KBM-7 (cell line): ENCODE measurements at places on chromosomes 6 and 20.

- no peak for DNase-seq
Measured at GRCh38 chr20:60254901-60255411, 296.7 kb downstream of the CDH26 start.

GRCh38 chr6:45094831-45095230, 233.3 kb upstream of the RUNX2 start:
- no peak for DNase-seq

DNA sequence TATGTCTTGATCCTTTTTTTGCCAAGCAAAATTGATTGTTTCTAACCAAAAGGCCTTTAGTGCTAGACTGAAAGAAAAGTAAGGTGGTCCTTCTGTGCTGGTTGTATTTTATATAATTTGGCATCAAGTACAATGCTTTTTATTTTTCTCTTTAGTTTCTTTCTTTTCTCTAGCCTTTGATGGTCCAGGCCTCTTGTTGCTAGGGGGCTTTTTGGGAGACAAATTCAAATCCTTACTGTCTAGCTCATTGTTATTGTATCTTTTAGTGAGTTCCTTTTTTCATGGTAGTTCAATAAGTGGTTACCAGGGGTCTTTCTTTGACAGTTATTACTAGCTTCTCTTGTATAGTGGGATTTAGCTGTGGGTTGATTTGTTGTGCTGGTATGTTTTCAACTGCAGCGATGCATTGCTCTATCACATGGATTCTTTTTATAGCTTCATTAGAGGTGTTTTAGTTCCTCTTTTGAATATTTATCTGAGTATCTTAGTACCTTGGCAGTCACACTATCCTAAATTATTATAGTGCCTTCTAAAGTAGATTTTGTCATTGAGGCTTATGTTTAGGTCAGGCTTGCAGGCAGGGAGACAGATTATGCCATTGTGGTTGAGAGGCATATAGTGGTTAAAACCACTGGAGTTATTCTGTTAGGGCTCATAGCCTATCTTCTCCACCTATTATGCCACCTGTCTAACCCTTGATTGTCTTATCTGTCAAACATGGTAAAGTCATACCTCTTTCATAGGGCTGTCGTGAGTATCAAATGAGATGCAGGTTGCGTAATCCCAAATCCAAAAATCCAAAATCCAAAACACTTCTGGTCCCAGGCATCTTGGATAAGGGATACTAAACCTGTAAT, 49.5 kb downstream of the KCNS1 start:
- peak; percentile 29 for DNase-seq

DNA sequence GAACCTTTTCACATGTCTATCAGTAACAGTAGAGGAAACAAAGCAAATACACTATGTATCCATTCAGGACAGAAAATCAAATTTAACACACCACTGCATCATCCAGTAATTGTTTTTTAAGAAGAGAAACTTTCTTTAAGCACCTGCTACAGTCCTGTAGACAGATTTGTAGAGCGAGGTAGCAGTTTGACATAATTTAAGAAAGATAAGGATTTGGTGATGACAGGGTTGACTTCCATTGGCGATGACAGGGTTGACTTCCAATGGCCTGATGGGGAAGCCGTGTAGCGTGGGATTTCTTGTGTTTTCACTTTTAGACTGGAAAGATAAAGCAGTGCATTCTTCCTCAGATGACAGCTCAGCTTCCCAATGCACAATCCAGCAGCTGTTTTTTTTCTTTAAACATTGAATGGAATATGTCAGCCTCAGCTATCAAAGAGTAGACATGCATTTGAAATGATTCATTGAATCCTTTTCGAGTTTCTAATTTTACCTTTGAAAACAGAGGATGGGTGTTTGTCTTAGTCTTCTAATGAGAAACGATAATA, 68.5 kb downstream of the ECT2L start:
- DNase-seq: no peak

DNA sequence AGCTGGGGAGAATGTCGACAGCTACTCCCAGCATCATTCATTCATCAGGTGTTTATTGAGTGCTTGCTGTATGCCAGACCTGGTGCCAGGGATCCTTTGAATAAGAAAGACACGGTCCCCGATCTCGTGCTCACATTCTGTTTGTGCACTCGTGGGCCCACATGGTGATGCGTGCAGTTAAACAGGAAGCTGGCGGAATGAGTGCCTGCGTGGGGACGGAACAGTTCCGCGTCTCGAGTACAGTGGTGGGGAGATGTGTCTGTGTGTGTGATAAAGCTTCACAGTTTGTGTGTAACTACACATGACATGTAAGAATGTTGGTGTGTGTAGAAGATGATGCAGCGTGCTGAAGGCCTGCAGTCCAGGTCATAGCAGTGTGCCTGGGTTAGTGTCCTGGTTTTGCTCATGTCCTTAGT, 6.5 kb downstream of the RBM38 start:
- DNase-seq: peak; percentile 38

DNA sequence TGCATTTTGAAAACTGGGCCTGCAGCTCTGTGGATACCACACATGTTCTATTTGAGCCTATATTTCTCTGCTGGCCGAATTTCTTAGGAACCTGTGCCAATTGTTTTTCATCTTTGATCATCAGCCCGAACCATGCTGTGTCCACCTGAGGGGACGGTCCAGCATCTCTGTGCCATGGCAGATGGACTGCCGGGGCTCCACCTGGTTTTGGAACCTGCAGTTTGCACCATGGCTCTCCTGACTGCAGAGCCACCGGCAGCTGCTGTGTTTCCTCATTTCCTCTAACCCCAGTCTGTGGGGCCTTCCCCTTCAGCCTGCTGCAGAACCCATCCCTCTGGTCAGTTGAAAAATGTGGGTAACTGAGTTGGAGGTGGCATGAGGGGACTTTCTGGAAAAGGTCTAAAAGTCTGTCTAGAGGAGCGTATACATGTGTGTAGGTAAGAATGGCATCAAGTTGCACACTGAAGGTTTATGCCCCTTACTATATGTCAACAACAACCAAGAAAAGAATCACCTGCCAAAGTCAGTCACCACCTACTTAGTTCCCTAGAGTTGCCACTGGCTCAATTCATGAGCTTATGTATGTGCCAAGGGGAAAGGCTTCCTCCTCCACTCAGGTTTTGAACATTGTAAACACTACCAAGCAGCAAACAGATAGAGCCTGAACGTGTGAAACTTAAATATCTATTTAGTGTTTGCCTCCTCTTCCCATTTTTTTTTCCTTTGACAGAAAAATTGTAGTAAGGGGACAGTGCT, 548.2 kb downstream of the PRKN start:
- no peak for DNase-seq

DNA sequence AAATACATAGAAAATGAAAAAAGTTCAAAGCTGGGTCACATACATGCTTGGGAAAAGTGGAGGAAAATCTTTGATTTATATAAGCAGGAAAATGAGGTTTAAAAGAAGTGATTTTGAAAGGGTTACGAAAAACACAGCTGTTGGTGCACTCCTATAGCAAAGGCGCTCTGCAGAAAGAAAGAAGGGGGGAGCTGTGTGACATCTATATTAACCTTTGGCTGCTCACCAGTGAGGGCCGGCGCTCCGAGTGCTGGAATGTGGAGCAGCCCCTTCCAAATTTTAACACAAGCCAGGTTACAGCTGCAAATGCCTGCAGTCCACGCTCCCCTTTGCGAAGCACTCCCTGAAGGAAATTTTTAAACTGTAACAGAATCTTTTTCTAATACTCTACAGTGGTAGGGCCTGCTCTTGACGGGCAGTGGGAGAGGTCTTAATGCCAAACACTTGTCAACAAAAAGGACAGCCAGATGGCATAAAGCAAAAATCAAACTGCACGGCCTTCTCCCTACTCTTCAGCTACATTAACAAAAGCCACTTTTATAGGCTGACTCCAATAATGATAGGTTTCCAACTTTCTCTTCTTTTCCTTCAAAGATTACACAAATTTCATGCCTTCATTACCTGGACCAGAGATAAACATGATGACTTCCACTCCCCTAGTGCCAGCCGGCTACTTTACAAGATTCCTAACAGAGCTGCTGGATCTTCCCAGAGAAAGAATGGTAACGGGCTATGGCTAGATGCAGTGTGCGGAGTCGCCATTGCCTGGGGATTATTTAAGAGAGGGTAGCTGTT, 4.8 kb downstream of the BMP7 start:
- DNase-seq: no peak

- DNase-seq: no peak
Measured at GRCh38 chr6:128954308-128955043, 71.5 kb downstream of the LAMA2 start.

DNA sequence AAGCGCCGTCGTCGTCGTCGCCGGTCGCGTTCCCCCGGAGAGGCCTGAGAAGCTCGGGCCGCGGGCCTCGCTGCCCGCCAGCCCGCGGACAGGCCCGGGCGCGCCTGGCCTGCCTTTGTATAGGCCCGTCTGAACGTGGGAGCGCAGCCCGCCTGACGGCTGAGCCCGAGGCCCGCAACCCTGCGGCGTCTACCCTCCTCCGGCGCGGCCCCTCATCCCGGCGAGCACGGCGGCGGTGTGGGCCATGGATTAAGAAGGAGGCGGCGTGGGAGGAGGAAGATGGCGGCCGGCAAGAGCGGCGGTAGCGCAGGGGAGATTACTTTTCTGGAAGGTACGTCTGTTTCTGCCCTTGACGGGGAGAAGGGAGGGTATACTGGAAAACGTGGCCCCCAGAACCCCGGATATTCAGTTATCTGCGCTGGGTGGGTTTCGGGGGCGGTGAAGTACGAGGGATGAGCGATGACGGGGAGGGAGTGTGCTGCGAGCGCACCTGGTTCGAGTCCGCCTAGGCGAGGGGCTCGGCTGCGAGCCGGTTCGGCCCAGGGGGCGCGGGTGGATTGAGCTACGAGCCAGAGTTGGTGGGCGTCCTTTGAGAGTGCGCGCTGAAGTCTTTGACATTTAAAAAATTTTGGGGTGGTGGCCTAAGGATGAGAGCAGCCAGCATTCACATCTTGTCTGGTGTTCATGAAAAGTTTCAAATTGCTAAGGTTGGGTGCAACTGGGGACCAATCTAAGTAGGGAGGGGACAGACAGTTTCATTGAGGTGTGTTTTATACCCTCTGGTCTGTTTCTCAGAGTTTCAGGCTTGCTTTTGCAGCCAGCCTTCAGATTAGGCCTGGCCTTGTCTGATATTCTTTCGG, 796 bp downstream of the SENP6 start:
- peak; percentile 64 for DNase-seq

DNA sequence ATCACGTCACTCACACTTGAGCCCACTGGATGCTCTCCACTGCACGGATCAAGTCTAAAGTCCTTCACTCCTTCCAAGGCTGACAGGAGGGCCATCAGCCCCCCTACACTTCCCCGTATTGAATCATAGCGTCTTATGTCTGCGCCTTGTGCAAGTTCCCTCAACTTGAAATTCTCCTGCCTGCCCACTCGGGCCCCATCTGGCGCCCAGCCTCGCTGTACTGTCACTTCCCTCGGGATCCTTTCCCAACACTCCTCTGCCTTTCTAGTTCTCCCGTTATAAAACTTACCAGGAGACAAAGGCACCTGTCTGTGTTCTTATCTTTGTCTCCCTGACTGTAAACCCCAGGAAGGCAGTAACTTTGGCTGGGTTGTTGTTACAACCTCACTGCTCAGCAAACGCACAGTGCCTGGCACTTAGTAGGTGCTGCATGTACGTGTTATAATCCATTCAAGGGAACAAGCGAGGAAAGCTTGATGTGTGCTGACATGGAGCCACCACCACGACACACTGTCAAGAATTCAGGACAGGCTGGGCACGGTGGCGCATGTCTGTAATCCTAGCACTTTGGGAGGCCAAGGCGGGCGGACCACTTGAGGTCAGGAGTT, 33.8 kb upstream of the ZFAND3 start:
- DNase-seq: no peak

DNA sequence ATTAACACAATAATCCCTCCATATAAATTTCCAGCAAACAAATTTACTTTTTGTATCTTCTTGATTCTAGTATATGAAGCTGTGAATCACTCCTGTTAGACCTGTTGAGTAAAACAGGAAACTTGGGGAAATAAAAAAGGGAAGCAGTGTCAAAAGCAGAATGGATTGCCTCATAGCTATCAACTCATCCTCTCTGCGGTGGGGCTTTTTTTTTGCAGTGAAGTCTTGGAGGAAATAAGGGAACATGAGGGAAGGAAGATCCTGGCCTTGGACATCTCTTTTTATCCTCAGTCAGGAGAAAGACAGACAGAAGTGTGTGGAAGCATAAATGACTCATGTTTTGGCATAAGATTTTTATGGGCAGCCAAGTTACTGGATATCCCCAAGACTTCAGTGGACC, 332.5 kb downstream of the TFAP2A start:
- DNase-seq: peak; percentile 80

- DNase-seq: no peak
Measured at GRCh38 chr6:115947966-115948541, 112.6 kb downstream of the FRK start.

DNA sequence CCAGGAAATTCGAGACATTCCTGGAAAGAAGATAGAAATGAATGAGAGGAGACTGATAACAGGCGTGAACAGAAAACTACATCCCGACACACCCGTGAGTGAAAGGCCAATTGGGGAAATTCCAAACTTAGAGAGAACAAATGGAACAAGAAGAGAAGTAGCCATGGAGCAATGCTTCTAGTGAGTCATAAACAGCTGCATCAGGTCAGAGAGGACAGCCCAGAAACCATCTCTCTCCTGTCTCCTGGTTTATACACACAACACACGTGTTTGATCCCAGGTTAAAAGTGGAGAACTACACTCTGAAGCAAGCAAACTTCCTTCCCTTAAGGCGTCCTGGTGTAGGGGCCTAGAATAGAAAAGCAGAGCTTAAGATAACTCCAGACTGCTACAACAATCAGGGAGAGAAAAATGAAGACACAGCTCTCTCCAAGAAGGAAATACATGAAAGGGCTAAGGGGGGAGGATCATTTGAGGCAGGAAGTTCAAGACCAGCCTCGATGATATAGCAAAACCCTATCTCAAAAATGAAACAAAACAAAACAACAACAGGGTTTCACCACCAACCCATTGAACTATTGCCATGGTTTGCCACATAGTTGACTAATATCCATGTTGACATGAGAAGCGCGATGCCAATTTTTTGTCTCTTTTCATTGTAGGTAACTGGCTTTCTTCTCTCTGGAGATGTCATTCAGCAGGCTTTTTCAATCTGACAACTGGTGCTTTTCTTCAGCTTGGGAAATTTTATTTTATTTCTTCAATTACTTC, 26.9 kb downstream of the NRN1 start:
- no peak for DNase-seq

- DNase-seq: no peak
Measured at GRCh38 chr20:62400021-62400420, 7.1 kb downstream of the CABLES2 start.

GRCh38 chr6:6713657-6714056, 125.1 kb downstream of the LY86 start:
- no peak for DNase-seq

DNA sequence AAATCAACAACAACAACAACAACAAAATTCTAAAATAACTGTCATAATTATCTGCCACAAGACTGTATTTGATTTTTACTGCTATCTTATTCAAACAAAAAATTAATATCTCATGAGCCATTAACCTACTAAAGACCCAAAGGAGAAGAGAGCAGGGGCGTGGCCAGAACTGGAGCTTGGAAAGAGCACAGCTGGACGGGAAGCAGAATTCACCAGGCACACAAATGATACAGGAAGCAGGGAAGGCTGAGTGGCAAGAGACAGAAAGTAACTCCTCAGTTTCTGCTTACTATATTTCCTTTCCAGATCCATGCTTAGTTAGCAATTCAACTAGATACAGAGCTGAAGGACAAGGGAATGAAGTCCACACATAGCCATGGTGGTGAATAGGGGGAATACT, 54.4 kb downstream of the FKBP5 start:
- no peak for DNase-seq

GRCh38 chr6:163468738-163469137, 54.2 kb downstream of the QKI start:
- no peak for DNase-seq
